ENCODE measurements at places on chromosomes 7 and 10. TPM values are rescaled to one million over a fixed set of nuclear protein-coding genes. Genes with fewer than 3 reads are reported as not detected.

Gene FAM237B
- 0.02 TPM for polyA plus RNA-seq

Gene ZEB1
- 5.4 TPM for polyA plus RNA-seq

Gene TRIM4
- 6.6 TPM for polyA plus RNA-seq

Gene NUPR2
- polyA plus RNA-seq, result not detected

Gene OR9A2
- not detected for polyA plus RNA-seq

Gene ZNF438
- polyA plus RNA-seq, result 2.5 TPM

Gene UPK3B
- polyA plus RNA-seq, result not detected

Gene GPR15LG
- polyA plus RNA-seq, result not detected

Gene INSIG1
- 6.6 TPM for polyA plus RNA-seq

Gene SMKR1
- polyA plus RNA-seq, result 5.8 TPM

Gene STOX1
- 0.21 TPM for polyA plus RNA-seq

Gene UBE2D4
- polyA plus RNA-seq, result 22.8 TPM

Gene TMEM213
- polyA plus RNA-seq, result not detected

Gene WASHC2A
- polyA plus RNA-seq, result 16.9 TPM

Gene PSMA2
- polyA plus RNA-seq, result 101 TPM
